ENCODE measurements at places on chromosomes 16 and 17.

GRCh38 chr17:50913120-50913519 lies 47.0 kb upstream of the TOB1 start:
- no peak for DNase-seq

DNA sequence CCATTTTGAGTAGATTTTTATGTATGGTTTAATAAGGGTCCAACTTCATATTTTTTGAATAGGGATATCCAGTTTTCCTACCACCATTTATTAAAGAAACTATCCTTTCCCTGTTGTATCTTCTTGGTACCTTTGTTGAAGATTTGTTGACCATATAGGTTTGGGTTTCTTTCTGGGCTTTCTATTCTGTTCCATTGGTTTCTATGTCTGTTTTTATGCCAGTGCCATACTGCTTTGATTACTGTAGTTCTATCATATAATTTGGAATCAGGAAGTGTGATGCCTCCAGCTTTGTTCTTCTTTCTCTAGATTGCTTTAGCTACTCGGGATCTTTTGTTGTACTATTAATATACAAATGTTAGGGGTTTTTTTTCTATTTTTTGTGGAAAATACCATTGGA lies 46.5 kb downstream of the PPM1E start:
- DNase-seq = no peak

GRCh38 chr17:72677714-72678390 lies 414.6 kb downstream of the SLC39A11 start:
- peak; percentile 30 for DNase-seq

DNA sequence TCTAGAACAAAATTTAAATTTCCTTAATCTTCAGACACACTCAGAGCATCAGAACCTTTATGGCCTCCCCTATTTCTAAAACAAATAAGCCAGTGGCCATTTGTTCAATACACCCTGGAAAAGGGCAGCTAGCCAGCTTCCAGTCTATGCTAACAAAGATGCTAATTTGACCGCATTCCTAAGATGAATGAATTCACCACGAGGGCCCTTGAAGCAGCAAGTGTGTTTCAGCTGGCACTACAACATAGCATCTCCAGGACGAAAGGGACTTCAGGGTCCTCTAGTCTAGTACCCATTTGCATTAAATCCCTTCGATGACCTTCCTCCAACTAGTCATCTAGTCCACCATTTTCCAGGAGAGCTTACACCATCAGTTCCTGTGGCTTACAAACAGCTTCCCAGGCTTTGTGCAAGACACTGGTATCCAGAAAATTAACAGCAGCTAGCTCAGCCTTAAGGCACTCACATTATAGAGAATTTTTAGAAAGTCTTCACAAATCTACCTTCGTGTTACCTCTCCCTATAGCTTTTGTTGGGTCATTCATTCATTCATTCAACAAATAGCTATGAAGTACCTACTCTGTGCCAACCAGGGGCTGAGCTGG lies 10.9 kb downstream of the KRT37 start:
- DNase-seq = no peak

GRCh38 chr17:37884516-37884915 lies 39.7 kb upstream of the TBC1D3K start:
- DNase-seq = peak; percentile 8

GRCh38 chr16:6528217-6528616 lies 804.4 kb upstream of the RBFOX1 start:
- no peak for DNase-seq

DNA sequence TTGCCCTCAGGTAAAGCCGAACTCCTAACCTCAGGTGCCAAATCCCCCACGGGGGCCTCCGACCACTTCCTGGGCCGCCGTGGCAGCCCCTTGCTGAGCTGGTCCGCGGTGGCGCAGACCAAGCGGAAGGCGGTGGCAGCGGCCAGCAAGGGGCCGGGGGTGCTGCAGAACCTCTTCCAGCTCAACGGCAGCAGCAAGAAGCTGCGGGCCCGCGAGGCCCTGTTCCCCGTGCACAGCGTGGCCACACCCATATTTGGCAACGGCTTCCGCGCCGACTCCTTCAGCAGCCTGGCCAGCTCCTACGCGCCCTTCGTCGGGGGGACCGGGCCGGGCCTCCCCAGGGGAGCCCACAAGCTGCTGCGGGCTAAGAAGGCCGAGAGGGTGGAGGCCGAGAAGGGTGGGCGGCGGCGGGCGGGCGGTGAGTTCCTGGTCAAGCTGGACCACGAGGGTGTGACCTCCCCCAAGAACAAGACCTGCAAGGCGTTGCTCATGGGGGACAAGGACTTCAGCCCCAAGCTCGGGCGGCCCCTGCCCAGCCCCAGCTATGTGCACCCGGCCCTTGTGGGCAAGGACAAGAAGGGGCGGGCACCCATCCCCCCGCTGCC lies 51.6 kb downstream of the ACTG1 start:
- no peak for DNase-seq

- no peak for DNase-seq
Measured at GRCh38 chr16:49493836-49494235, 120.2 kb downstream of the C16orf78 start.

DNA sequence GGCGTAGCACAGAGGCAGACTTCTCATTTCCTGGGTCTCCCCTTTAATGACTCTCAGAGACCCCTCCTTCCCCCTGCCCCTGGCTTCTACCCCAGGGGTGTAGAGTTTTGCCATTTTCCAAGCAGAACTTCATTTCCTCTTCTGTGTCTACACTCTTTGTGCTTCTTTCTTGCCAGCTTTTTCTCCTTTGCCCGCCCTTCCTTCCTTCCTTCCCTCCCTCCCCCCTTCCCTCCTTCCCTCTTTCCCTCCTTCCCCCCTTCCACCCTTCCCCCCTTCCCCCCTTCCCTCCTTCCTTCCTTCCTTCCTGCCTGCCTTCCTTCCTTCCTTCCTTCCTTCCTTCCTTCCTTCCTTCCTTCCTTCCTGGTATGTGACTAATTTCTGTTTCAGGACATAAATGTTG lies 47.0 kb downstream of the MAPT start:
- DNase-seq = no peak

DNA sequence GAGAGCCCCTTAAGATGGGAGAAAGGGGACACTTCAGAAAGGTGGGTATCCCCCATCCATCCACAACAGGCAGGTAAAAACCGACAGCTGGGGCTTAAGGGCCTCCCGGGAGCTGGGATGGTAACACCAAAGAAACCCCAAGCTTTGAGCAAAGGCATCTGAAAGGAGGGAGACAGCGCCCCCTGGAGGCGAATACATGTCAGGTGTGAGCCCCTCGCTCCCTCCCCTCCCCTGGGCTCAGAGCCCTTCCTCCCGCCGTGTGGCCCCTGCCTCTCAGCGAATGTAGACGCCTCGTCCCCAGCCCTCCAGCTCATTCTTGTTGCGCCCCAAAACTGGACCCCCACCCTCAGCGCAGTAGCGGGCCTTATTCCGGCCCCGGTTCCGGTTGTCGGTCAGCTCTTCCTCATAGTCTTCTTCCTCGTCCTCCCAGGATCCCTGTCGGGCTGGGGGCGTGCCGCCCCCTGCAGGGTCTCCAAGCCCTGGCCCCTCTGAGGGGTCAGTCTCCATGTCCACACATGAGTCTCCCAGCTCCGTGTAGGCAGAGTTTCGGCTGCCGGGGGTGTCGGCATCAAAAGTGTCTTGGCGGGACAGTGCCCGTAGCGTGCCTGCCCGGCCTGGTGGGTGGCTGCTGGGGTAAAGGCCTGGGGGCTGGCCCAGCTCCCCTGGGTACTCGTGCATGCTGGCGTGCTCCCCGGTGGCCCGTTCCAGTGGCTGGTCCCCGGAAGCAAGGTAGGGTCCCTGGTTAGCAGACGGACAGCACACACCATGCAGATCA lies 9.1 kb upstream of the ARL5C start:
- DNase-seq = peak; percentile 53

DNA sequence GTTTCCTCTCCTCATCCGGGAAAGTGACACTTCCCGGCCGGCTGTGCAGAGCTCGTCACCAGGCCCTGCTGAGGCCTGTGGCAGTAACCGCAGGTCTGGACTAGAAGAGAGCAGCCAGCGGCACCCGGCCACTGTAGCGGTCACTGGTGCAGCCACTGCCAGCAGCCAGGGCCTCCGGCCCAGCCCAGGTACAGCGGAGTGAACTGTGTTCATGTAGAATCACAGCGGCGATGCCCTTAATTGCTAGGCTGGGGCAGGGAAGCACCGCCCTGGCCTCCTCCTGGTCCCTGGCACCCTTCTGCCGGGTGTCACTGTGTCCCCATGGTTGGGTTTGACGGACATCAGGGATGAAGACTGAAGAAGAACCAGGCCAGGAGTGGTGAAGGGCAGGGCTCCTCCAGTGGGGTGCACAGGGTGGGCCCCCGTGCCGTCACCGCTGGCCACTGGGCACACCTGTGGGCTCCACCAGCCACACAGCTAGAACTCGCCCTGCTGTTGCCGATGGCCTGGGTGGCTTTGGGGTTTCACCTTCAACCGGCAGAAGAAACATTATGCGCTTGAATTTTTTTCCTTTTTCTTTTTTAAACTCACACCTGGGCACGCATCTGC lies 165.2 kb upstream of the CHMP6 start:
- DNase-seq = no peak

DNA sequence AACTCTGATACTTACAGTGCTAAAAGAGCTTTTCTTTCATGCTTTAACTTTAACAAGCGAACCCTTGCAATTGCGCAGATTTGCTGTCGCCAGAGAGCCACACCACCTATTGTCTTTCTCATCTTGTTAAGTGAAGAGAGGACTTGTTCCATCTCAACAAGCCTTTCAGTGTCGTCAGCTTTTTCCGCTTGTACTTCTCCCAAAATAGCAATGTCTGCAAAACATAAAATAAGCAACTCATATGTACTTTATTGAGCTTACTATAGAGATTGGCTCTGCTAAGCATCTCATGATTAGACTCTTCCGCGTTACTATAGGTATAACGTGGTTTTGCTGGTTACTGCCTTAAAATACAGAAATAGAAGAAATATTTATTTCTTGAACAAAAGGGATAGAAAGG lies 51.9 kb downstream of the ABCA8 start:
- DNase-seq = no peak

GRCh38 chr16:68499006-68499405 lies 40.1 kb upstream of the ZFP90 start:
- DNase-seq = no peak

DNA sequence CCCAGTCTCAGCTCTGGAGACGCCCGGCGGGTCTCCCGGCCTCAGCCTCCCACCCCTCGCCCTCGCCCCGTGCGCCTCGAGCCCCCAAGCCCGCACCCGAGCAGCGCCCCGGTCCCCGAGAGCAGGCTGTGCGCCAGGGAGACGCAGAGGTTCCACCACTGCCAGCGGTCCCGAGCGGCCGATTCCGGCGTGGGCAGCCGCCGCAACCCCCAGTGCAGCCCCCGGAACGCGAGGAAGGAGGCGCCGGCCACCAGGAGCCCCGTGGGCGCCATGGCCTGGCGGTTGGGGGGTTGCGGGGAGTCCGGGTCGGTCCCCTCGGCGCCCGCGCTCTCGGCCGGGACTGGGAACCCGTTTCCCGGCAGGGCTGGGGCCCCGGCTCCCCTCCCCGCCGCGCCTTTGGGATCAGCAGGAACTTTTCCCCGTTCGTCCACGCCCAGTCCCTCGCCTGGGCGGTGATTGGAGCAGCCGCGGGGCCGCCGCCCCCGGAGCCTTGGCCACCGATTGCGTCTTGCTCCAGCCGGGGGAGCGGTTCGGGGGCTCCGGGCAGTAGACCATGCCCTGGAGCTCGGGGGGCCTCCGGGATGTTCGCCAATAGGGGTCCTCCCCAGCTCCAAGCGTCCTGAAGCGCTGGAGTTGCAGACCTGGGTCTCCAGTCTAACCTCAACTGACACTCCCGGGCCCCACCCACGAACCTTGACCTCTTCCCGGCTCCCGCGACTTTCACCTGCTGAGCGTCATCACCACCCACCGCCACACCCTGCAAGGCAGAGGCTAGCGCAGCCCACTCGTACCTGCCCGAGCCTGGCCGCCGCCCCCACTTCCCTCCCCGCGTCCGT lies at the start of gene TLCD2:
Gene TLCD2, minus strand, starts transcription at position 407 of the 836 bp plus-strand sequence. Its CDS starts 135 bp downstream, at position 272.
- DNase-seq = peak; percentile 58

DNA sequence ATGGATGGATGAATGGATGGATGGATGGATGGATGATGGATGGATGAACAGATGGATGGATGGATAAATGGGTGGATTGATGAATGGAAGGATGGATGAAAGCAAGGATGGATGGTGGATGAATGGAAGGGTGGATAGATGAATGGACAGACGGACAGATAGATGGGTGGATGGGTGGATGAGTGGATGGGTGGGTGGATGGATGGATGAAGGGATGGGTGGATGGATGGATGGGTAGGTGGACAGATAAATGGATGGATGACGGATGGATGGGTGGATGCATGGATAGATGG lies 14.9 kb downstream of the SRL start:
- DNase-seq = no peak

DNA sequence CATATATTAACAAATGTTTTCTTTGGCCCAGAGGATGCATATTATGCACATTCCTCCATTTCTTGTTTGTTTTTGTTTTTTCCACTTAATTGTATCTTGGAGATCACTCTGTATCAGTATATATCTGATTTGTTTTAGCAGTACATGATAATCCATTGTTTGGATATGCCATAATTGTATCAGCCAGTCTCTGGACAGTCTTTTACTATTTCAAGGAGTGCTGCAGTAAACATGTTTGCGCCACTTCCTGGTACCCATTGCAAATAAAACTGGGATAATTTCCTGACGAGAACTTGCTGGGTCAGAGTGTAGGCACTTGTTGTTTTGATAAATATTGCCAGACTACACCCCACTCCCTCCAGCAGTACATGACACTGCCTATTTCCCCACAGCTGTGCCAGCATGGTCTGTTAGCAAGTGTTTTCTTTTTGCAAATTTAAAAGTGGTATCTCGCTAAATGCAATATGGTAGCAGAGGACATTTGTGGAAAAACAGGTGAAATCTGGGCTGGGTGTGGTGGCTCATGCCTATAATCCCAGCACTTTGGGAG lies 4.9 kb upstream of the TMEM11 start:
- DNase-seq = no peak

DNA sequence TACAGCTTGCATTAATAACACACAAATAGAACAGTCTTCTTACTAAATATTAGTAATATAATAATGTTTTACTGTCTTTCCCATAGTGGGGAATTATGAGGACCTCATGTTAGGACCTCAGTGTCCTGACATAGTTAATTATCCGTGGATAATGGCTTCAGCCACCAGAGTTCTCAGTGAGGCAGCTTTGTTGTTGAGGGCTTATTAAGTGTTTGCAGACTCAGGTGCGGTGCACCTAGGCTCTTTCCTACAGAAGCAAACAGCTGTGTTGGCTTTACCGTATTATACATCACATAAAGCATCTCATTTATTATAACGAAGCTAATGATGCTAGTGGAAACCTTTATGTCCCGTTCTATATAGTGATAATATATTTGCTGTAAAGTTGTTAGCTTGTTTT lies 246.7 kb downstream of the FTO start:
- DNase-seq = no peak

DNA sequence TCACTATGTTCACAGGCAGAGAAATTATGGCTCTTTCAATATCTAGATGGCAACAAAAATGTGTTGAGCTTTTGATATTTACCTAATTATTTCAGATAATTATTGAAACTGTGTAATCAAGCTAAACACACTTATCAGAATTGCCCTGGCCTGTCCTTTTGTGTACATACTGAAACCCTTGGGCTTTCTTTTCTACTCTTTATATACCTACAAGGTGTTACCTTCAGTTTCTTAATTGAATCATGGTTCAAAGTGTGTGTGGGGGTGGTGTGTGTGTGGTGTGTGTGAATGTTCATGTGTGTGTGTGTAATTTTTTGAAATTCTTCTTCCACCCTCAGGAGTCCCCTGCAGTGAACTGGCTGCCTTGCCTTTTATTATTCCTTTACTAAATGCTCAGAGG lies 506.8 kb upstream of the SOX9 start:
- DNase-seq = no peak

Data from H4 (cell line).